ENCODE measurements at places on chromosomes 6 and 20. TPM values are rescaled to one million over a fixed set of nuclear protein-coding genes. Genes with fewer than 3 reads are reported as not detected.

The HTR1E gene
- not detected for total RNA-seq

The HRH3 gene
- total RNA-seq = not detected

The ELOVL2 gene
- 2.9 TPM for total RNA-seq

The CLVS2 gene
- 0.04 TPM for total RNA-seq

The FHL5 gene
- total RNA-seq = 13.2 TPM

The TENT5A gene
- total RNA-seq = 24.2 TPM

The MACROD2 gene
- 13.8 TPM for total RNA-seq

The BPIFB1 gene
- 2.1 TPM for total RNA-seq

The COL9A3 gene
- 69.6 TPM for total RNA-seq

The TMEM200A gene
- total RNA-seq = 18.5 TPM

The GPLD1 gene
- 4.9 TPM for total RNA-seq

The WFDC5 gene
- not detected for total RNA-seq
